Mucosa of descending colon (tissue), 3 donors: ENCODE measurements at places on chromosomes 4 and X. TPM values are rescaled to one million over a fixed set of nuclear protein-coding genes. Genes with fewer than 3 reads are reported as not detected.

FANCB gene
- 2.9 TPM for total RNA-seq

IRS4 gene
- total RNA-seq, result not detected

RIPPLY1 gene
- not detected for total RNA-seq

CACNA1F gene
- total RNA-seq, result 1.7 TPM

ARHGAP4 gene
- total RNA-seq, result 47.8 TPM

GATA1 gene
- total RNA-seq, result 0.32 TPM

PSAPL1 gene
- total RNA-seq, result not detected

CT45A9 gene
- total RNA-seq, result not detected

PWWP3B gene
- 0.06 TPM for total RNA-seq

RAB40AL gene
- 1.4 TPM for total RNA-seq

USP17L21 gene
- total RNA-seq, result not detected

DOCK11 gene
- 31.6 TPM for total RNA-seq

ANKRD50 gene
- 16.7 TPM for total RNA-seq

USP26 gene
- not detected for total RNA-seq

SLC6A8 gene
- total RNA-seq, result 251 TPM

VEGFD gene
- 5.8 TPM for total RNA-seq

CENPVL2 gene
- total RNA-seq, result not detected

ARHGAP36 gene
- 0.19 TPM for total RNA-seq

LEF1 gene
- total RNA-seq, result 2.2 TPM

IBSP gene
- total RNA-seq, result not detected

ADH6 gene
- 6.2 TPM for total RNA-seq

RAB9B gene
- 0.69 TPM for total RNA-seq

TDO2 gene
- total RNA-seq, result 0.70 TPM

SHROOM3 gene
- total RNA-seq, result 105 TPM

TRIM75 gene
- not detected for total RNA-seq

PLCXD1 gene
- 20.7 TPM for total RNA-seq

UGT2B15 gene
- total RNA-seq, result 133 TPM

YY2 gene
- 1.9 TPM for total RNA-seq

USP51 gene
- total RNA-seq, result 0.80 TPM

RTL9 gene
- 0.06 TPM for total RNA-seq

L1CAM gene
- total RNA-seq, result 7.0 TPM

PLAC8 gene
- total RNA-seq, result 1,034 TPM

ARX gene
- total RNA-seq, result 0.63 TPM

KIT gene
- total RNA-seq, result 3.0 TPM

MAGEC1 gene
- not detected for total RNA-seq

KLB gene
- total RNA-seq, result 0.44 TPM
